ELR (cell line): ENCODE measurements at places on chromosomes 3 and 15.

DNA sequence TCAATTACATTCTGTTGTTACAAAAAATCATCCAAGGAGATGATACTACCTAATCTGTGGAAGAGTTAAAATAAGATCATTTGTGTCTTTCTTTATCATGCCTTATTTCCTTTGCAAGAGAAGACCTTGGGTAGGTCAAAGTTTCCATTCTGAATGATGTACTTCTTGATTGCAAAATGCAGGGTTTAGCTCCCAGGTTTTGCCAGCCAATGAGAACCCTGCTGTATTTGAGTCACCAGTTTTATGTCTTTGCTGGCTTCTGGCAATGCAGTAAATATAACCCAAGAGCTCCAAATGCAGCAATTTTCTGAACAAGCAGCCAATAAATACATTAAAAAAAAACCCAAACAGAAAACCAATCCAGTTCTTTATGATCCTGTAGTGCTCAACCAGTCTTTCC is 204.9 kb downstream of the CADPS start:
- no peak for DNase-seq

DNA sequence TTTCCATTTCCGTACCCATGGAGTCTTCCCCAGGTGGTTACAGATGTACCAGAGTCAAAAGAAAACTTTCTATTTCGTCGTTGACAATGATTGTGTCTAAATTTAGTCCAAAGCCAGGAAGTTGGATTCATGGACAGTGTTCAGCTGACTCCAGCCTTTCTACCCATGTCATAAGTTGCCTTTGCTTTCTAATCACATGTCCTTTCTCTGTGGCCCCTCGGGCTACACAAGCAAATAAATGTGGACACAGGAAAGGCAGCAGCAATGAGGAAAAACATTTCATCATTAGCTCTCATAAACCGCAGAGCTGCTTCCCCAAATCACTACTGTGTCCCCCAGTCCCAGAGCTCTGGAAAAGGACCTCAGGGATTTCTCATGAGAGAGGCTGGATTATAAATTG is 82.0 kb downstream of the USF3 start:
- no peak for DNase-seq

- peak; percentile 92 for DNase-seq
Measured at GRCh38 chr3:55620351-55621025, 133.4 kb upstream of the WNT5A start.

- DNase-seq: no peak
Measured at GRCh38 chr3:29275309-29275708, 5.6 kb upstream of the RBMS3 start.

DNA sequence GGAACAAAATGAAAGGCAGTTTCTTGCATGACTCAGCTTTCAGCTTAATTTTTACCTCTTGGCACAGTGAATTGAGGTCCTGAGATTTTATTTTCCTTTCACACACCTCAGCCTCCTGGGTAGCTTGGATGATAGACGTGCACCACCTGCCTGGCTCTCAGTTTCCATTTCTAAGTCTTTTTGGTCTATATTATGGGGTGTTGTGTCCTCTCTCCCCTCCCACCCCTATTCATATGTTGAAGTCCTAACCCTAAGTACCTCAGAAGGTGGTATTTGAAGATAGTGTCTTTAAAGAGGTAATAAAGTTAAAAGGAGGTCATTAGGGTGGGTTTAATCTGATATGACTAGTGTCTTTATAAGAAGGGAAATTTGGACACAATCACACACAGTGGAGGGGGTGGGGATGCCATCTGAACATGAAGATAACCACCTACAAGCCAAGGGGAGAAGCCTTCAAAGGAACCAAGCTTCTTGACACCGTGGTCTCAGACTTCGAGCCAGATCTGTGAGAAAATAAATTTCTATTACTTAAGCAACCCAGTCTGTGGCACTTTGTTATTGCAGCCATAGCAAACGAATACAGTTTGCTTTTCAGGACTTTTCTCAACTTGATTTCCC is 85.2 kb downstream of the STRIT1 start:
- DNase-seq: no peak

DNA sequence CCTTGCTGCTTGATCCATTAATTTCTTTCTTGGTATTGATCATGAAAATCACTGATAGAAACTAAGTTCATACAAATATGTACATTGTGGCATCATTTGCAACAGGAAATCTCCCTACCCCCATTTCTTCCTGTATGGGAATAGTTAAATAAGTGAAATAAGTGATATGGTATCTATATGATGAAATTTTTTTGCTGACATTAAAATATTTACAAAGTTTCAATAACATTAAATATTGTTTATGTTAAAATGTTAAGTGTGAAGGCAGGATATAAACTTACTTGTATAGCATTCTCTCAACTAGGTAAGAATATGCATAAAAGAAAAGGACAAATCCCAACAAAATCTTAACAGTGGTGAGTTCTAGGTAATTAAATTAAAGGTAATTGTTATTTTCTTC is 60.1 kb upstream of the ETV5 start:
- DNase-seq: no peak

- DNase-seq: no peak
Measured at GRCh38 chr15:66220601-66221000, 32.9 kb downstream of the MEGF11 start.

DNA sequence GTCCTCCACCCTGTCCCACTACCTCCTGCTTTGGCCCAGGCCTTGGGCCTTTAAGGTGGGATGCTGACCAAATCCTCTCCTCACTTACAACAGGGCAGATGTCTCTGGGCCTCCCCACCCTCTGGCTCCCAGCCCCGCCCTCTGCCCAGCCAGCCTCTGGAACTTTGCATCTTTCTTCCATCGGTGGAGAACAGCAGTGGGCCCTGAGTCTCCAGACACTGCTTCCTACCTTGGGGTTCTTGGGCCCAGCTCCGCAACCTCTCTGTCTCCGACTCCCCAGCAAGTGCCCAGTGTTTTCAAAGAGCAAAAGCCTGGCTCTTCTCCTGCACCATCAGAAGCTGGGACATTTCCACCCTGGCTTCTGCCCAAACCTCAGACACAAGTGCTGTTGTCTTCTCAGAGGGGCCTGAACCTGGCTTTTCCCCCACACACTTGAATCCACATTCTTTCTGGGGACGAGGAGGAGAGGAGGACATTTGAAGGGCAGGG is 33.1 kb downstream of the MRAS start:
- no peak for DNase-seq

DNA sequence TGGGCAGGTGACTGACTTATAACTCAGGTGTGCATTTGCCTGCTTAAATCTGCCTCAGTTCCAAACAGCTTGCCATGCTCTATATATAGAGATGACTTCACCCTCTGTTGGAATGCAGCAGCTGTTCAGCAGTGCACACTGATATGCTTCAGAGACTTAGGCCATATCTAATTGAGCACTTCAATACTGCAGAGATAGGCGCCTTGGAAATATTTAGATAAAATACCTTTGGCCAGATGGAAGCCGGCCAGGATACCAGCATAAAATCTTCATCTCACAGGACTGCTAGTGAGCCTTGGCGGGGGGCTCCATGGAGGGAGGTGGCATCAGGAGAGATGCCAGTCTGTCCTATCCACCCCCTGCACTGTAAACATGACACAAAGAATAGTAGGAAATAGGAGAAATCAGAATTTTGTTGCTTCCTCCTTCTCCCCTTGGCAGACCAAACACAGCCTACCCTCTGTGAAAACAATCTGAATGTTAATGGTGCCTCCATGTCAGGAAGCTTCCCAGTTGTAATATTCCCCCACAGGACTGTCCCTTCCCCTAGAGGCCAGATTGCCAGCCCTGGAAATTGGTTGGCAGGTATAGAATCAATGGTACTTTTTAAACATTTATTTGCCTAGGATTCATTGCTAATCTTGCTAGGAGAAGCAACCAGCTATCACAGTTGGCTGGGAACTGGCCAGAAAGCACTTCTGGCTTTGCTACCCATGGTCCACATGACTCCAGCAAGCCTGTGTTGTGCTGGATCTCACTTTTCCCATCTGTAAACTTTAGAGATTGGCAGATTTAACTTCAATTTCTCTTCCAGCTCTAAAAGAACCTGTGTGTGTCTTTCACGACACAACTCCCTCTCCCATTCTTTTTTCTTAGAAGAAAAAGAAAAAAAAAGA is 215.5 kb upstream of the KCNMB2 start:
- no peak for DNase-seq

GRCh38 chr3:127113571-127113891 is 79.4 kb upstream of the PRR23E start:
- DNase-seq: no peak
